ENCODE measurements at places on chromosomes 1 and 21.

DNA sequence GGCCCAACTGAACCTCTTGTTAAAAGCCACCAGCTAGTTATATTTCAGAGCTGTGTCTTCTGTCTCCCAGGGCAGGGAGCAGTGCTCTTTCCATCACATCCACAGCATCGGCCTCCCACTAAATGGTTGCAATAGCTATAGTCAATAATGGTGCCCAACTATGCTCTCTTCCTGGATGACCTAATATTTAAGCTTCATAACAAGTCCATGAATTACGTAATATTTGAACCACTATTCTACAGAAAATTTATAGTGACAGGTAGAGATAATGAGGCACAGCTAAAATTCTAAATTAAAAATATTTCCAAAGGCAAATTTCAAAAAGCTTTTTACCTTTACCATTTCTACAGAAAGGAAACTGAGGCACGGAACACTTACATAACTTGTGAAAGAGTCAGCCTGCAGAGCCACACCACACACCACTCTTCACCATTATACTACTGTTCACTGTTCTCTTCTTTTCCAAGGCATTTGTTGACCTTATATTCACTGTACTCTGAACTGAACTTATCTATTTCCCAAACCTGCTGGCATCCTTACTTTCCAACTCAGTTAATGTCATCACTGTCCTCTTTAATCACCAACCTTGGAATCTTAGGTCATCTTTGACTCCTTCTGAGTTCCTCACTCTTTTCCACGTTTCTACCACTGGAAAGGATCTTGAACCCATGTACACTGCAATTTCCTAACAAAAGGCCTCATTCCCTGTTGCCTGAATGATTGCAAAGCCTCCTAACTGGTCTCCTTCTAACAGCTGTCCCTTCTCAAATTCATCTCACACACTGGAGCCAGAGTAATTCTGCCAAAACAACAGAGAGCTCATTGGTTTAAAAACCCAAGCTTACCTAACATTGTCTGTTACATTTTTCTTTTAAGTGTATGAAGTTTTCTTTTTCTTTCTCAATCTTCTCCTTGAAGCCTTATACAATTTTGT, 85.5 kb downstream of the DDAH1 start:
- no peak overlapping the region for H3K27ac ChIP-seq
- no peak for DNase-seq
- peaks cover 2% of the 10 kb centered on the region for H3K4me1 ChIP-seq
- H3K27me3 ChIP-seq = no peaks in the 10 kb centered on the region
- no peaks in the 10 kb centered on the region for H3K36me3 ChIP-seq

DNA sequence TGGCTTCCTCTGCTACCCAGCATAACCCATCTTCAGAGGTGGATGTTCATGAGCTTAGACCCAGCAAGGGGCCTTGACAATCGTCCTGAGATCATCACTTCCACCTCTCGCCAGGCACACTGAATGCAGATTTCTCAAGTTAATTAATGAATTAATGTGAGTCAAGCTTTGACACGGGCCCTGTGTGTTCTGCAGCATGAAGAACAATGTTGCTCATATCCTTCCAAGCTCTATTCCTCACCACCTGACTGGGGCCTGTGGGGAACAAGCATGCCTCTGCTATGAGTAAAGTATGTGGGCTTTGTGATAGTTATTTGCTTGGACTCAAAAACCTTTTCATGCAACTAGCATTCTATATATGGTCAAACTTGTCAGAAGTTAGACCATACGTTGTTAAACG, 122.0 kb downstream of the SEC16B start:
- no peak overlapping the region for H3K4me3 ChIP-seq
- no peak overlapping the region for H3K27ac ChIP-seq
- no peaks in the 10 kb centered on the region for H3K4me1 ChIP-seq
- no peaks in the 10 kb centered on the region for H3K36me3 ChIP-seq

- peaks cover 3% of the 10 kb centered on the region for H3K4me1 ChIP-seq
- no peaks in the 10 kb centered on the region for H3K36me3 ChIP-seq
- H3K27me3 ChIP-seq = peaks cover 6% of the 10 kb centered on the region
These were observed at the start of gene F3 for GRCh38 chr1:94541246-94542087. Gene F3 (minus strand): TSS chr1:94541759. CDS start chr1:94541636, 123 bp downstream.

DNA sequence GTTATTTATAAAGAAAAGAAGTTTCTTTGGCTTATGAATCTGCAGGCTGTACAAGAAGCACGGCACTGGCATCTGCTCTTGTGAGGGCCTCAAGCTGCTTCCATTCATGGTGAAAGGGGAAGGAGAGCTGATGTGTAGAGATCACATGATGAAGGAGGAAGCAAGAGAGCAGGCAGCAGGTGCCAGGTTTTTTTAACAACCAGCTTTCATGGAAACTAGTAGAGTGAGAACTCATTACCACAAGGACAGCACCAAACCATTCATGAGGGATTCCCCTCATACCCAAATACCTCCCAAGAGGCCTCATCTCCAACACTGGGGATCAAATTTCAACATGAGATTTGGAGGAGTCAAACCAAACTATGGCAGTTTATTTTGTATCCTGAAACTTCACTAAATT, 85.8 kb upstream of the CAMK1G start:
- DNase-seq = no peak
- H3K36me3 ChIP-seq = no peaks in the 10 kb centered on the region
- no peaks in the 10 kb centered on the region for H3K27me3 ChIP-seq
- no peaks in the 10 kb centered on the region for H3K4me1 ChIP-seq
- no peak overlapping the region for H3K4me3 ChIP-seq

DNA sequence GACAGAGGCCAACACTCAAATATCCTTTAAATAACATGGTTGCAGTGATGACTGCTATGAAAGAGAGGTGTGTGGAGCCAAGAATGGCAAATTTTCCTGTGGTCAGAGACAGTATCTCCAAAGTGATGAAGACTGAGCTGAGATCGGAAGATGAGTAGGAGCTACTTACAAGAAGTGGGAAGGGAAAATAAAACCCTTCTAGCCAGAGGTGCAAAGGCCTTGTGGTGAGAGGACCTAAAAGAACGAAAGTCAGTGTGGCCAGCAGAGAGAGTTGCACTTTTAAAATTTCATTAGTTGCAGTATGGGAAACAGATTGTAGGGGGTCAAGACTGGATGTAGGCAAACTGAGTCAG, 17.8 kb downstream of the SLAMF7 start:
- no peaks in the 10 kb centered on the region for H3K36me3 ChIP-seq
- no peaks in the 10 kb centered on the region for H3K4me1 ChIP-seq
- H3K27me3 ChIP-seq = no peaks in the 10 kb centered on the region
- DNase-seq = no peak
- no peak overlapping the region for H3K27ac ChIP-seq

- H3K4me1 ChIP-seq = no peaks in the 10 kb centered on the region
- H3K27me3 ChIP-seq = no peaks in the 10 kb centered on the region
- DNase-seq = peak; percentile 13
- no peak overlapping the region for H3K27ac ChIP-seq
These were observed 29.9 kb upstream of the CTBS start for GRCh38 chr1:84603941-84604830.

- H3K27me3 ChIP-seq = no peaks in the 10 kb centered on the region
- no peak overlapping the region for H3K27ac ChIP-seq
- no peak for DNase-seq
These were observed 5.2 kb downstream of the INKA2 start for GRCh38 chr1:111733992-111734341.

GRCh38 chr1:68317543-68317942, 85.2 kb upstream of the WLS start:
- no peaks in the 10 kb centered on the region for H3K36me3 ChIP-seq
- H3K27me3 ChIP-seq = no peaks in the 10 kb centered on the region
- no peaks in the 10 kb centered on the region for H3K4me1 ChIP-seq
- H3K27ac ChIP-seq = no peak overlapping the region

DNA sequence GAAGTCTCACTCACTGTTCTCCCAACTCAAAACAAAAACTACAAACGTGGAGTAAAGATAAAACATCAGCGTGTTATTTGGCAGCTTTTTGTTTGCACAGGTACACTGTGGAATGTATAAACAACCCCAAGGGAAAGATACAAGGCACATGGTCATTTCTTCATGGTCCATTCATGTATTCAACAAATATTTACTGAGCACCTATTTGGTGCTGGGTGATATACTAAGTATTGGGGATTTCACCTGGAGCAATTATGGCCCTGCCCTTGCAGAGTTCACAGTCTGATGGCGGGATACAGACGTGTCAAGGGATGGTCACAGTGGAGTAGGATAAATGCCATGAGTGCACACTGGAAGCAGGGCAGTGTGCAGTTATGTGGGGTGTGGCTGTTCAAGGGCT, 136.1 kb downstream of the SPATA46 start:
- H3K4me1 ChIP-seq = 0 out of 2 replicates have a peak, but pooled peaks cover 1% of the 10 kb centered on the region
- no peaks in the 10 kb centered on the region for H3K36me3 ChIP-seq
- H3K4me3 ChIP-seq = no peak overlapping the region

- H3K36me3 ChIP-seq = no peaks in the 10 kb centered on the region
- no peak overlapping the region for H3K27ac ChIP-seq
- no peaks in the 10 kb centered on the region for H3K4me1 ChIP-seq
- H3K27me3 ChIP-seq = no peaks in the 10 kb centered on the region
These were observed 31.3 kb upstream of the CLCA4 start for GRCh38 chr1:86515597-86515996.

DNA sequence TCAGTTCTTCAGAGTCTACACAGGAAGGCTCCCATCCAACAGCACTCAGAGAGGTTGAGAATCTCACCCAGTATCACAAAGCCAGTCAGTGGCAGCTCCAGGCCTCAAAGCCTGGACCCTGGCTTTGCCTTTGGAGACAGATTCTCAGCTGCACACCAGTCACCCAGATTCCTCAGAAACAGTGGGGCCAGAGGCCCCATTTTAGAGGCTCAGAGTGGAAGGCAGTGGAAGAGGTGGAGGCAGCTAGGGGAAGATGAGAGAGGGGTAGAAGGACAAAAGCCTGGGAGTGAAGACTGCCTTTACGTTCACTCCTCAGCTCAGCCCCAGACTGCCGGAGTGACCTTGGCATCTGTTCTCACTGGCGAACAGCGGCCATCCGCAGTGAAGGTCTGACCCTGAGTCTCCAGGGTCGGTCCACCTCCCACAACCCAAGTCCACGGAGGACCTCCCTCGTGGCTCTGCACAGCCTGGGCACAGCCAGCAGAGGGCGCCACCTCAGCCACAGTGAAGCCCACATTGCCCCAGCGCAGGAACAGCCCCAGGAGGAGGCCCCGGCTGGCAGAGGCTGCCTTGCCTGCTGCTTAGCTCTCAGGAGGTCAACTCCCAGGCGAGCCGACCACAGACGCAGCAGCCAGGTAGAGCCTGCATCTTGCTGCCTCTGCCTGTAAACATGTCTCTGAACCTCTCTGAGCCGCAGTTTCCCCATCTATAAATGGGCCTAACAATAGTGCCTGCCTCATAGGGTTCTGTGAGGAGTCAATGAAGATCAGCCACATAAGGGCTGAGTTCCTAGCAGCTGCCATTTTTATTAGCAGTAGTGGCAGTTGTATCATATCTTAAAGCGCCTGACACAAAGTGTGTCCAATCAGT, 5.9 kb upstream of the FNDC5 start:
- H3K27ac ChIP-seq = no peak overlapping the region
- H3K27me3 ChIP-seq = peaks cover 5% of the 10 kb centered on the region
- DNase-seq = no peak

DNA sequence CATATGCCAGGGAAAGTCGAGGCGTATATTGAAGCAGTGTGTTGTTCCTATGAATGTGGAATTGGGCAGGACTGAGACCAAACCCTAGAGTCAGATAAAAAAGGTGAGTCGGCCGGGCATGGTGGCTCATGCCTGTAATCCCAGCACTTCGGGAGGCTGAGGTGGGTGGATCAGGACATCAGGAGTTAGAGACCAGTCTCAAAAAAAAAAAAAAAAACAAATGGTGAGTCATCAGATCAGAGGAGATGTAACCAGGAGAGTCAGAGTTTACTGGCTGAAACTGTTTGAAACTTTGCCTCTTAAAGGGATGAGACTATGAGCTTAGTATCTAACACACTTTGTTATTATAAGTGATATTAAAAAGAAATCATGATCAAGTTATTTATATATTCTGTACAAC, 26.4 kb upstream of the SYCP1 start:
- no peak for DNase-seq
- no peaks in the 10 kb centered on the region for H3K4me1 ChIP-seq
- H3K36me3 ChIP-seq = no peaks in the 10 kb centered on the region
- H3K27me3 ChIP-seq = no peaks in the 10 kb centered on the region
- no peak overlapping the region for H3K27ac ChIP-seq

Measured in iPS DF 6.9 (cell line).